ENCODE measurements at places on chromosomes 3 and 15.

GRCh38 chr3:184682671-184683070 lies 29.2 kb downstream of the MAGEF1 start:
- DNase-seq = no peak

DNA sequence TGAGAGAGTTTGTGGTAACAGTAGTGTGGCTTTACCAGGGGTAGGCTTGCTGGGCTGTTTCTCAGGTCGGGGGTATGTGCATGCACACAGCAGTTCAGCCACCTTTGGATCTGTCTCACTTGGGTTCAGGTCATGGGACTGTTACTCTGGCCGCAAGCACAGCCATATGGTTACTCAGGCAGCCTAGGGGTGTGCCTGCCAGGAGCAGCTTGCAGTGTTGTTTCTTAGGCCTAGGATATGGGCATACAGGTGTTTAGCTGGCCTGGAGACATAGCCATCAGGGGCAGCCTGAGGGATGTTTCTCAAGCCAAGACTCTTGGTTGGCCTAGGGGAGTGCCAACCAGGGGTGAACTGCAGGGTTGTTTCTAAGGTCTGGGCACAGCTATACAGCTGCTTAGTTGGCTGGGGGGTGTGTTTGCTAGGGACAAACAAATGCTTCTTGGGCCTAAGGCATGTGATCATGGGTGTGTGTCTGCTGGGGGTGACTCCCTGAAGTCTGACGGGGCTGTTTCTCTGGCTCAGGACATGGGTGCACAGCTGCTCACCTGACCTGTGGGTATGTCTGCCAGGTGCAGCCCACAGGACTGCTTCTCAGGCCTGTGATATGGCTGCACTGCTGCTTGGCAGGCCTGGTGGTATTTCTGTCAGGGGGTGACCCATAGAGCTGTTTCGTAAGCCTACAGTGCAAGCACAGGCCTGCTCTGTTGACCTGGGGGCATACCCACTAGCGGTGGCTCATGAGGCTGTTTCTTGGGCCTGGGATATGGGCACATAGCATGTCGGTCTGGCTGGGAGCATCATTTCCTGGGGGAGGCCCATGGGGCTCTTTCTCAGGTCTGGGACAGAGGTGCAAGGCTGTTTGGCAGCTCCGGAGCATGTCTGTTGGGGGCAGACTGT lies 168.0 kb upstream of the THRB start:
- DNase-seq = no peak

GRCh38 chr15:67835297-67836133 lies 4.3 kb downstream of the RNU6-1 start:
- DNase-seq = no peak

DNA sequence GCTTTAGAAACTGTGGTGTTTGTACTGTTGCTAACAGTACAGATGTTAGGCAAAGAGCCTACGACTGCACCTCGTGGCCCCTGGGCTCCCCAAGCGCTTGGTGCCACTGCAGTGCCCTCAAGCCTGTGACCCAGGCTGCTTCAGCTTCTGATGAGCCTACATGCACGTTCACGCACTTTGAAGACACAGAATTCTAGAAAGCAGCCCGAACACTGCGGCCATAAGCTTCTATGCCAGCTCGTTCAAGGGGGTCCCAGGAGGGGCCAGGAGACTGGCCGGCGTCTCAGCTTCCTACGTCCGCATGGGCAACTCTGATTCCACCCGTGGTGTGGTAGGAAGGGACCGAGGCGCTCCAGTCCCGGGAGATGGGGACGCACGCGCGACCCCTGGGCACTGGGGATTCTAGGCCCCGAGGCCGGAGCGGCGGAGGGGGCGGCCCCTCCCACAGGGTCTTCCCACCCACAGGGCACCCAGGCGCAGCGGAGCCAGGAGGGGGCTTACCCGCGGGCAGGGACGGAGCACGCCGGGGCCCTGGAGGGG lies 653 bp downstream of the MYO5C start:
- no peak for DNase-seq

DNA sequence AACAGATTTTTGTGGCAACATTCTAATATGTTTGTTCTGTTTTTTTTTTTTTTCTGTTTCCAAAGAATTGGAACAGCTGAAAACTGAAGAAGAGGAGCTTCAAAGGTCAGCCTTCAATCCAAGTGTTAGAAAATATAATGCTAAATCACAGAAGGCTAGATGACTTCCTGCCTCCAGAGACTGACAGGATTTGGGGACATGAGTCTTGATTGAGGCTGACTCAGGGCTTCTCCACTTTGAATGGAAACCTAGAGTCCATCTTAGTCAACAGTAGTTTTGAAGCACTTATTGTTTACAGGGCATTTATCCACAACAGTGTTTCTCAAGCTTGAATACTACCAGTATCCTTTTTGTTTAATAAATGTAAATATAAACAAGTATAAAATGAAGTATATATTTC lies 44.5 kb upstream of the RAD51 start:
- DNase-seq = no peak

DNA sequence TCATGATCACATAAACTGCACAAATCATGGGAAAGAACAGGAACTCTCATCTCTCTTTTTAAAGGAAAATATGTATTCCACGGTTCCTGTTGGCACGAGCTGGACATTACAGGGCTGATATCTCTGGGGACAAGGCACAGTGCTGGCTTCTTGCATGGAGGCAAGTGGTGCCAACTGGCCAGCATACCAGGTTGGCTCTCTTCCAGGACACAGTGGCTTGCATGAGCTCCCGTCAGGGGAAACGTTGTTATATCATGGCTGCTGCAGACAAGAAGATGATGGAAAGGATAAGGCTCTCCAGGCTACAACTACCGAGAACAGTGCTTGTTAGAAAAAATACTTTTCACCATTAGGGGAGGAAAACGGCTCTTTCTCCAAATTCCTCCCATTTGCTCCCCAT lies 283.9 kb downstream of the RORA start:
- DNase-seq = no peak

- peak; percentile 46 for DNase-seq
Measured at GRCh38 chr3:129663045-129663446, 56.6 kb upstream of the PLXND1 start.

Data from EH (cell line).